ENCODE measurements at places on chromosomes 1 and 21.

GRCh38 chr21:46316708-46317324 is 6.9 kb downstream of the C21orf58 start:
- DNase-seq = no peak

GRCh38 chr1:207221934-207222351 is 99.5 kb upstream of the CD55 start:
- no peak for DNase-seq

- no peak for DNase-seq
Measured at GRCh38 chr1:200337410-200337809, 72.4 kb downstream of the ZNF281 start.

DNA sequence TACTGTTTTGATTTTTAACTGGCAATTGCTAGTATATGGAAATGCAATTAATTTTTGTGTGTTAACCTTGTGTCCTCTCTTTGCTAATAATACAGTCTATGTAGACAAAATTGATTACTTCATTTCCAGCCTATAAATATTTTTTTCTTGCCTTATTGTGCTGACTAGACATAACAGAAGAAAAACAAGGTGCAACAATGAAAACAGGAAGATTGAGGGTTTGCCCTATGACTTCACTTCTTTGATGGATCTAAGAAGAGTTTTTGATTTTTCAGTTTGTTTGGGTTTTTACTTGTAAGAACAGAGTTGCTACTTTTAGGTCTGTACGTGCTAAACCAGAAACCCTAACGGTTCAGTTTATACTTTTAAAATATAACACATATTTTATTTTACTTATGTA is 8.5 kb upstream of the CNIH4 start:
- no peak for DNase-seq

GRCh38 chr1:85417017-85417416 is 47.9 kb downstream of the DDAH1 start:
- DNase-seq = no peak

DNA sequence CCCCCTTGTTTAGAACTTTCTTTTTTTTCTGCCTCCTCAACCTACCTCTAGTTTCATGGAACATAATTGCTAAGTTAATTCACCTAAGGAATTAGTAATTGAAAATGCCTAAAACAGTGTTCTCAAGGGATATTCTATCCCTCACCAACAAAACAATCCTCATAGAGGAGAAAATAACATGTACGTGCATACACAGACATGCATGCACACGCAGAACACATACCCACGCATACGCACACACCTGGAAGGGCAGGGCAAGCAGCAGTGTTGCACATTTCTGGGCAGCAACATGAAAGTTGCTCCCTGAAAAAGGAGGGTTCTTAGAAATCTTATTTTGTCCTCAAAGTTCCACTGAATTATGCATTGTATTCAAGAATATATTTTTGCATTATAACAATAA is 76.6 kb downstream of the HHAT start:
- DNase-seq = no peak

DNA sequence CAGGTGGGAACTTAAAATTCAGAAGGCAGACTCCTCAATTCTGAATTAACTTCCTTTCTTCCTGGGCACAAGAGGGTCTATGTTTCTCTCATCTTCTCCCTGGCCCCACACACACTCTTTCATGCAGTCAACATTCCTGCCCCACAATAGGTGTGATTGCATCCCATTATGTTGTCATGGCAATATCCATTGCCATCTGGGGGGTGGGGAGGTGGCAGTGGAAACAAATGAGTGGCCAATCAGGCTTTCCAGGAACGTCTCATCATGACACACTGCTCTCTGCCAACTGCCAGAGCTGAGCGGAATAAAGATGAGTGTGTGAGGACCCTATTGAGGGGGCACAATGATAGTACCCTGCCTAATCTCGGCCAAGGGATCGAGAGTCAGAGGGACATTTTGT is 80.4 kb downstream of the KCND3 start:
- no peak for DNase-seq

GRCh38 chr1:59154401-59154800 is 142.5 kb upstream of the FGGY start:
- no peak for DNase-seq

DNA sequence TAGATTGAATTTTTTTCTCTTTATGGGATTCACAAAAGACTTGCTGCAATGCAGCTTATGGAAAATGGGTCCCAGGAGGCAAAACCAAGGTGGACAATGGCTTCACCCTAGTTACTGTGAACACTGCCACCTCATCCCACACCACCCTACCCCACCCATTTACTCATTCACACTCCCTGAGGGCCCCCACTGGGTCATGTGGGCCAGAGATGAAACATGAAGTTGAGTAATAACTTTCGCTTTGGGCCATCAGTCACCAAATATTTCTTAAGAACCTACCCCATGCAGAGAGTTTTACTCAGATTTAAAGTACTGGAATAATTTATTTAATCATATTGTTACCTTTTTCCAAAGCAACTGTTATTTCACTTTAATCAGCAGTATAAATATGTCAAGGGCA is 191.8 kb downstream of the TPR start:
- DNase-seq = no peak

DNA sequence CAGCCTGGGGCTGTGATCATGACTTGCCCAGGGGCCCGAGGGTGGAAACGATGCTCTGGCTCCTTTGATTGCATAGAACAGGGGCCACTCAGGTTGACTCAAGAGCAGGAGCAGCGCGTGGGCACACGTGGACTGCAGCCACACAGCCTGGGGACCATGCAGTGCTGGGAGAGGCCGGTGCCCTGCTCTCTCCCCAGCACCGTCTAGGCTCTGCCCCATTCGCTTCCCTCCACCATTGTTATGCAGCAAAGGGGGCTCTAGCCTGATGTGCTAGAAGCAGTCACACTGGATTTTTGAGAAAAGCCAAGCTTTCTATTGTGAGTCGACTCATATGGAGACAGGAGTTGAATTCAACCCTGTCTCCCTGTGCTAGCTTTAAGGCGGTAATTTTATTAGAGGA is 8.7 kb downstream of the PINK1 start:
- DNase-seq = no peak

- no peak for DNase-seq
Measured at GRCh38 chr1:14937288-14937949, 216.1 kb upstream of the TMEM51 start.

GRCh38 chr1:21550097-21550496 is 40.9 kb downstream of the ALPL start:
- no peak for DNase-seq

GRCh38 chr1:66403007-66403731 is 130.8 kb upstream of the SGIP1 start:
- no peak for DNase-seq

DNA sequence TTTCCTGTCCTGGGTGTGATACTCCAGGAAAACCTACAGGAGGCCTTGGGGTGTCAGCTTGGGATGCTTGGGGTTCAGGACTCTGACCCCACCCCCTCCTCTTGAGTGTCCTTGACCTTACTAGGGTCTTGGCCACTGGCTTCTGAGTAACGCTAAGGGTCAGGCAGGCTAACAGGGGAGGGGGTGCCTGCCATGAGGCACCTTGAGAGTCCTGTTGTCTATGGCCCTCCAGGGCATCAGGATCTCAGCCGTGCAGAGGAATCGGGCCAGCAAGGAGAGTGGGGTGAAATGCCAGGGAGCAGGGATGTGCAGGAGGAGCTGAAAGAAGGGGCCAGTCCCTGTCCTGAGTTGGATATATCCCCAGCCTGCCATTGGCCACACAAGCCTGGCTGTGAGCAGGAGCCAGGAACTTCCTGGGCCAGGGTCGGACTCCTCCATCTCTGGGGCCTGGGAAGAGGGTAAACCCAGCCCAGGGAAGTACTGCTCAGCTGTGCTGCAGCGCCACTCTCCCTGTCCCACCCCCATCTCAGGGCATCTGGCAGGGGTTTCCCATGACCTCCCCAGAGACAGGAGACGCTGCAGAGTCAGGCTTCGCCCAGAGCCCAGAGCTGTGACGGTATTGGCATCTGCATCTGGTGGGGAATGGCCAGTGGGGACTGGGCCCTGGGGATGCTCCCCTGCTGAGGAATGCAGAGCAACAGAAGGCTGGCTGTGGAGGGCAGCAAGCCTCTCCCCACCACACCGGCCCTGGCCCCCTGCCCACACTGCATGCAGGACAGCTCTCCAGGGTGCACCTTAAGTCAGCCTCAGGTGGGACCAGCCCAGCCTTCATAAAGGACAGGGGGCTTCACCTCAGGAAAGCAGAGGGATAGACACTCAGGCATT is 6.3 kb downstream of the KIF21B start:
- no peak for DNase-seq

- DNase-seq = no peak
Measured at GRCh38 chr1:26999440-26999987, 6.0 kb downstream of the TRNP1 start.

DNA sequence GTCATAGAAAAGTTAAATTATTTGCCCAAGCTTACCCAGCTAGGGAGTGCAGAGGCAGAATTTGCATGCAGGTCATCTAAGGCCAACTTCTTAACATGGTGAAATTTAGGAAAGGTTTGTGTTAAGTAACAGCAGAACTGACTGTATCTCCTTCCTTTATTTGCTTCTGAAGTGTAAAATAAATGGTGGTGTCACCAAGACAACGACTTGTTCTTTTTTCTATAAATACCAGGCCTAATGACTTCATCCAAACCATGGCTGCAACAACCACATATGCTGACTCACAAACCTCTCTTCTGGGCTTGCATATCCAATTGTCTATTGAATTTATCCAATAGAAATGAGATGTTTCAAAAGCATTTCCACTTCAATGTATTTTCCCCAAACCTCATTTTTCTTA is 19.1 kb downstream of the COL24A1 start:
- no peak for DNase-seq

DNA sequence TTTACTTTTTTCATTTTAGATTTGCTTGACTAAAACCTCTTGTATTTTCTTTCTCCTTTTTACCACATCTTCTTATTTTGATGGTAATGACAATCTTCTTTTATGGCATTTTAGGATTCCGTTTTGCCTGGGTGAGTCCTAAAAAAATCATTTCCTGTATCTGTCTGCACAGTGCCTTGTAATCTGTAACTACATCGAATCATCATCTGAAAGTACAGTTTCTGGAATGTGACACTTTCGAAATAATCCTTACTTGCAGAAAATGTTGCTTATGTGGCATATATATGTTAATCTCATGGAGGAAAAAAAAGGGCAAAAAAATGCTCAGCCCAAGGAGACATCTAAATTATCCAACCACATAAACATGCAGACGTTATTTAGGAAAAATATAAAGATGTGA is 29.0 kb downstream of the GREM2 start:
- no peak for DNase-seq

DNA sequence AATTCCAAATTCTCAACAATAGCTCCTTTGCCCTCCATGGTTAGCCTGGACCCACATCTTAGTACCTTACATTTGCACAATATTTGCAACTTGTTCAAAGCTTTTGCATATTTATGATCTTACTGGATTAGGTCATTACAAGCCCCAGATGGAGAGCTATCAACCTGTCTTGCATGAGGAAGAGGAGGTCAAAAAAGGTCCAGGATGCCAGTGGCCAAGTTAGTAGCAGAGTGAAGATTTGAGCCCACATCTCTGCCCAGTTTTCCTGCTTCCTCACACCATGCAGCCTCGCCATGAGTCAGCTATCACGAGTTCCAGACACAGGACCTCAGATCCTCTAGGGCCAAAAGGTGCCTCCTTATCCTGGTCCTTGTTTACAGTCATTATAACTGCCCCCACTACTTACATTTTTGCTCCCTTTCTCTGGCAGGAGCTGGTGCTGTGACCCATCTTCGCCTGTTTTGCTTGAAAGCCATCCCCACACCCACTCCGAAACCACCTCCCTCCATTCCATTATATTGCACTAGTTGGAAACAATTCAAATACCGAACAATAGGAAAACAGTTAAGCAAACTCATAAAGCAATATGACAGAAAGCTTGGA is 5.0 kb upstream of the AHCYL1 start:
- no peak for DNase-seq

DNA sequence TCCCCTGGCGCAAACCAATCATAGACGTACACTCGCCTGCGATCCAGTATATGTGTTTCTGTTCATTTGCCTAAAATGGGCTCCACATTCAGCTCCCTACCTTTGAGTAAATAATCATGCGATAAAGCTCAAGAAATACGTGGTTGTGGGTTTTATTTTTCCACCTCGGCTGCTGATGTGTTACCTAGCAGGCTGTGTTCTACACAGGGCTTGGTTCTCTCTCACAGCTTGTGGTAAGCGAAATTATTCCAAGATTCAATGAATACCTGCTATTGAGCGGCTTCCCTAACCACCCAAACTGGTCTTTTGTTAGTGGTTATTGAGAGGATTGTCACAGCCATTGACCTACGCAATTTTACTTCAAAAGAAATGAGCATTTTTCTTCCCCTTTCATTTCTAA is 180.2 kb downstream of the PBX1 start:
- DNase-seq = no peak

DNA sequence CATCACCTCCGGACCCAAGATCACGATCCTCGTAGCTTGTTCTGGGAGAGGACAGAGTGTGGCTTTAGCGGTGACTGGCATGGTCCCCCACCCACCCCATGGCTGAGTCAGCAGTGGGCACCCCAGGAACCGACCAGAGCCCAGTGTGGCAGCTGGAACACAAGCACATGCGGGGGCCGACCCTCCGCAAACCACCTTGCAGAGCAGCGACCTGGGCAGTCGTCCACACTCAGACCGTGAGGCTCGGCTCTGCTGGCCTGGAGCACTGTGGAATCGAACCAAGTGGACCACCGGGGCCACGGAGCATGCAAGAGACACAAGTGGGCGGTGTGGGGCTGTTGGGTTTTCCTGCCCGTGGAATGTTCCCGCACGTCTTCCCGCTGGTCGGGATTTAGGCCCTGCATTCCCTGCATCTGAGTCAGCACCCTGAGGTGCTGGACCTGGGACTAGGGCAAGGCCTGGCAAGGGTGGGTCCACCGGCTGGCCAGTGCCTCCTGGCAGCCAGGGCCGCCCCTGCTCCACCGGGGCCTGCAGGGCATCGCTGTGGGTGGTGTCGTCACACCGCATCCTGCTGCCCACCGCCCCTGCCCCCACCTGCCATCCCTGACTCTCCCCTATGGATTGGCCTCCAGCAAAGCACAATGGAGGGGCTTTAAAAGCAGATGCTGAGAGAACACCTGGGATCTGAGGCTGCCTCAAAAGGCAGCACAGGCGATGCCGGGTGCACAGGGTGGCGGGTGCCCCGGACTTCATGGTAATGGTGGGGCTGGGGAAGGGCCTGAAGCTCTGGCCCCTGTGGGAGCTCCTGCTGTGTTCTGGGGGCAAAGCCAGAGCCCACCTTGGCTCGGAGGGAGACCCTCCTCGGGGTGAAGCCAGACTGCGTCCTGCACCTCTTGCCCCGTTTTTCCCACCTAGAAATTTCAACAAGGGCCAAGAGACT is 18.5 kb downstream of the MORN1 start:
- DNase-seq = no peak

DNA sequence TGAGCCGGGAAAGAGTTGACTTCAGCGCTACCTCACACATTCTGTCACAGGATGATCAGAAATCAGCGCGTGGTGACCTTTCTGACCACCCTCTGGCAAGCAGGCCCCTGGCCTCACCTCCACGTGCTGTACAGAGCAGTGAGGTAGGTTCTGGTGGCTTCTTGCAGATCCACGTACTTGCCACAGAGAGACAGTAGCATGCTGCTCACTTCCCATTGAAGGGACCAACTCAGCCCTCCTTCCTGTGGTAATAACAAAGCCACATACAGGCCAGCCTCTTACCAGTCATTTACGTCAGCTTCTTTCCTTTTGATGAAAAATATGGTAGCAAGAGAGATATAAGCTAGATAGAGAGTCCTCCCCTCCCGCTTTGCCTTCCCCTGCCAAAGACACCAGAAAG is 200.7 kb downstream of the CHRM3 start:
- DNase-seq = peak; percentile 1

GRCh38 chr1:98256700-98257099 is 335.9 kb upstream of the DPYD start:
- no peak for DNase-seq

- DNase-seq = no peak
Measured at GRCh38 chr1:27166351-27166802, 11.5 kb upstream of the SLC9A1 start.

- DNase-seq = no peak
Measured at GRCh38 chr21:37356706-37357105, 9.9 kb upstream of the DYRK1A start.

Measured in stimulated activated CD8-positive, alpha-beta memory T cell treated with anti-CD3 and anti-CD28 coated beads, Interleukin-12 subunit alpha, Interleukin-12 subunit beta, amount 100 ng/mL, for 1 hour (primary cell).